NCI-H1930 (cell line): ENCODE measurements at places on chromosomes 2 and 18.

DNA sequence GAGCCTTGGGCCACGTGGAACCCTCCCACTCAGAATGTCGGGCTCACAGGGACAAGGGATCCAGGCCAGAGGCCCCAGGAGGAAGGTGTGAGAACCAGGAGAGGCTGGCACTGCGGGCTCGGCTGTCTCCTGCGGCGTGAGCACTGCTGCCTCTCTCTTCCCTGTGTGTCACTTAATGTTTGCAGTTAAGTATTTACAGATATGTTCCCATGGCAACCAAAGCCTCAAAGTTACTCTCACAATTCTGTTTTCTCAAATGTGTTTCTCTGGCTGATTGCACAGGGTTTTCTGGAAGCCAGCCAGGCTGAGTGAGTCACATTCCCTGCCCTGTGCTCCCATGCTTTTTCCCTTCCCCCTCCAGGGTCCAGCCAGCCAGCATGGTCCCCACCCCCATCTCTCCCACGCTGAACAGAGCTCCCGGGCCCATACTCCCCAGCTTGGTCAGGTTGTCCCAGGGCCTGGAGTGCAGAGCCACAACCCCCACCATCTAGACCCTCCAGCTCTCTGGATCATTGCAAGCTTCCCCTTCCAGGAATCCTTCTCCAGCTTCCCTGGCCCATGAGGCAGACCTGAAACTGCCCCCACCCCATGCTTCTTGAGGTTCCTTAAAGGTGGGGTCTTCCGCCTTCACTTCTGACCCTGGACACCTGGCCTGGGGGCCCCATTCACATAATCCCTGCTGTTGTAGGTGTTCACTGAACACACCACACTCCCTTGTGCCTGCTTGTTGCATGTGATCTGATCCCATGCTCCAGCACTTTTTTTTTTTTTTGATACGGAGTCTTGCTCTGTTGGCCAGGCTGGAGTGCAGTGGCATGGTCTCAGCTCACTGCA is 265.9 kb downstream of the CELF4 start:
- DNase-seq = peak; percentile 32

DNA sequence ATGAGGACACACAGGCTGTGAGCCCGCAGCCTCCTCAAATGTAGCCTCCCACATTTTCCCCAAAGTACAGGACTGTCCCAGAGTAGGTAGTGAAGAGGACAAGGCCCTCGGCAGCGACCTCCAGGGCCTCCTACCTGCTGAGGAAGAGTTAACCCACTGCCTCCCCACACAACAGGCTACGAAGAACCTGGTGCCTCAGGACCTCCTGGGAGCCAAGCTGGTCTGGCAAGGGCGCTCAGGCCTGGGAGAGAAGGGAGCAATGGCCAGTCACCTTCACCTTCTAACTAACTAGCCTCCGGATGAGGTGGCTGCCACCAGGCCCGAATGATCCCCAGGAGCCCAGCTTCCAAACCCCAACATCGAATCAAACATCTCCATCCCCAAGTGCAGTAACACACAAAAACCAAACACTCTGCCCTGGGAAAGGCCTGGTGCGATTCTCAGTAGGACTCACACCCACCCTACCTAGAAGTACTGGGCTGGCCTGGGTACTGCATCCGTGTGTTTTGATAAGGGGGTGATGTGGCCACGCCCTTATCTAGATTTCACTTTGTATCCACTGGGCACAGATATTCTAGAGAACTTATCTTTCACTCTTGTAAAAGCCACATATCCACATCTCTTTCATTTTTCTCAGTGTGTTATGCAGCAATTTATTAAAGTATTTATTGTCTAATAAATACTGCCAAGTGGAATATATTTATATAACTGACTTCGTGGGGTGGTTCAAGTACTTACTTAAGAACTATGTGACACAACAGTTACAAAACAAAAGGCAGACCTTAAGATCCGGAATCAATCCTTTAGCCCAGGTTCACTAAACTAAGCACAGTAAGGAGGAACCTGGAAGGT is 9.7 kb downstream of the ERFE start:
- DNase-seq = no peak

GRCh38 chr2:233185963-233186362 is 65.5 kb upstream of the ATG16L1 start:
- no peak for DNase-seq

- no peak for DNase-seq
Measured at GRCh38 chr2:119076713-119077112, 81.8 kb downstream of the C1QL2 start.

GRCh38 chr2:16368951-16369350 is 296.7 kb downstream of the CYRIA start:
- DNase-seq = no peak

DNA sequence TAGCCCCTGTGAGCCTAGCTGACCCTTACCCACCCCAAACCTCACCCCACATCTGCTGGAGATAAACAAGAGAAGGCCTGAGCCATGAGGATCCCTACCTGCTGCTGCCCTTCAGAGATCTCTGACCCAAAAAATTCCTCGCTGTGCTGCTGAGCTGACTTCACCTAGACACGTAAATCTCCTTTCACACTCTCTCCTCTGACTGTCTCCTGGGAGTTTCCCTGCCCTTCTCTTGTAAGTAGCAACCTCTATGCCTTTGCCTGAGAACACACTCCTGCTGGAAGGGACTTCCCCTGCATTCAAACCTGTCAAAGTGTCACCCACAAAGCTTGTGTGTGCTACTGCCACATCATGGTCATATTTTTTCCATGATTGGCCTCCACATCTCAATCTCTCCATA is 134.2 kb upstream of the NOL4 start:
- no peak for DNase-seq

GRCh38 chr2:5977477-5977876 is 285.3 kb downstream of the SOX11 start:
- DNase-seq = no peak

DNA sequence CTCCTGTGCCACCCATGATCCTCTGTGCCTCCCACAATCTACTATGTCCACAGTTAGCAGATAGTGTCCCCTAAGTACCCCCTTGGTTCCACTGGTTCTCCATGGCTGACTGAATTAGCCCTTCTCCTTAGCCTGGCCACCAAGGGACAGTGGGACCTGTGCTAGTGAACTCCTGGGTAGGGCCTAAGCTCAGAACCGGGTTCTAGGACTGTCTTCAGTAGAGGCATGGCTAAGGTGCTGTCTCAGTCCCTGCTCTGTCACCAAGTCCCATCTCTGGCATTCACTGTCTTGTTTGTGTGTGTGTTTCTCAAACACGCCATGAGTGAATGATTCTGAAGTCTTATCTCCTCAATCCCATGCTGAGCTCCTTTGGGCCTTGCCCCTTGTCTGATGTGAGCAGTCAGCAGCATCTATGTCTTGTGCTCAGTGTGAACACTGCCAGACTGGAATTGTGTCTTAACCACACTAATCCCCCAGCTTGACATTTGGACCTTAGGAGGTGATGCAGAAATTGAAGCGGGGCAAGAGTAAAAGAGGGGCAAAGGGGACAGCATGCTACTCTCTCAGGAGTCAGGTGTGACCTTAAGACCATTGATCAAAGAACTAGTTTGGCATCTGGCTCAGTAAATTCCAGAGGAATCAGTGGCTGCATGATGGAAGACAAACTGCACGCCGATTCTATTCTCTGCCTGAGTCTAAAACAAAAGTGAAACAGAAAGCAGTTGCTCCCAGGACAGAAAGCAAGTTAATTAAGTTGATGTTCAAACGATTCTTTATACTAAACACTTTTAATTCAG is 190.5 kb downstream of the ALPK2 start:
- DNase-seq = no peak

GRCh38 chr2:233989221-233989858 is 61.2 kb upstream of the SPP2 start:
- no peak for DNase-seq

GRCh38 chr2:30145826-30146336 is 926 bp upstream of the YPEL5 start:
- no peak for DNase-seq

- no peak for DNase-seq
Measured at GRCh38 chr2:42045848-42046748, 1.7 kb upstream of the PKDCC start.

GRCh38 chr2:167733747-167734146 is 513.6 kb downstream of the STK39 start:
- no peak for DNase-seq

DNA sequence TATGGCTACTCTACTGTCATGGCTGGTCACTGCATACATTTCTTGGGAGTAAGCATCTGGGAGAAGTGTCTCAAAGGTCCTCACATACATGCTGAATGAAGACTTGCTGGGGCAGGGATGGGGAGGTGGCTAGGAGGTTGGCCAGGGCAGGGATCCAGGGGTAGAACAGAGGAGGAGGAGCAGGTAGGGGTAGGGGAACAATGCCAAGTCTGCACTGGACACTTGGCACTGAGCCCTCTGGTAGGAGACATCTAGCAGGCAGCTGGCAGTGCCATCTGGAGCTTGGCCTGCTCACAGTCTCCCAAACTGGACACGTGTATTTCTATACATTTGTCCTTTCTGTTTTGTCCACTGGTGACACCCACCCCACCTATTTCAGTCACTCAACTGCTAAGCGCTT is 62.7 kb upstream of the REV1 start:
- DNase-seq = no peak

DNA sequence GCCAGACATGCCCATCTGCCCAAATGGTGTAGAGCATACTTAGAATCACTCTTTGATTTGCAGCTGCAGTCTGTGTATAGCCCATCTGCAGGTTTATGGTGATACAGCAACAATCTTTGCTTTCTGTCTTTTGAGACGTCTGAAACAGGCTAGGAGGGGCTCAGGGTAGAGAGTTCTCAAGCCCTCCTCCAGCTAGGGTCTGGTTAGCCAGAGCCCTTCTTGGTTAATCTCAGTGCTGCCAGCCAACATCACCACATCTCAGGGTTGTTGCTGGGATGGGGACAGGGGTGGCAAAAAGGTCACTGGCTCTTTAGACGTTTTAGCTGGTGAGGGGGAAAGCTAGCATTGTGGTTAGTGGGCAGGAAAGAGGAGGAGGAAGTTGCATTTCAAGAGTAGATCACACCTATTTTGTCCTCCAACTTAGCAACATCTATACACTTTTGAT is 136.6 kb upstream of the ACAA2 start:
- no peak for DNase-seq

DNA sequence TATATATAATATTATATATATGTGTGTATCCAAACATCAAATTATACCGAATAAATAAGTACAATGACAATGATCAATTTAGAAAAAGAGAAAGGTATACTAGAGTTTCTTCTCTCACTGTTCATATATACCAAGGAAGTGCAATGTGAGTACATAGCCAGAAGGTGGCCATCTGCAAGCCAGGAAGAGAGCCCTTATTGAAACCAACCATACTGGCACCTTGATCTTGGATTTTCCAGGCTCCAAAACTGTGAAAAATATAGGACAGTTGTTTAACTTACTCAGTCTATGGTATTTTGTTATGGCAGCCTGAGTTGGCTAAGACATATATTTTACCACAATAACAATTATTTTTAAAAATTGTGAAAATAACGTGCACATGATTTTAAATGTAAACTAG is 1490.2 kb upstream of the SLC39A10 start:
- DNase-seq = no peak

DNA sequence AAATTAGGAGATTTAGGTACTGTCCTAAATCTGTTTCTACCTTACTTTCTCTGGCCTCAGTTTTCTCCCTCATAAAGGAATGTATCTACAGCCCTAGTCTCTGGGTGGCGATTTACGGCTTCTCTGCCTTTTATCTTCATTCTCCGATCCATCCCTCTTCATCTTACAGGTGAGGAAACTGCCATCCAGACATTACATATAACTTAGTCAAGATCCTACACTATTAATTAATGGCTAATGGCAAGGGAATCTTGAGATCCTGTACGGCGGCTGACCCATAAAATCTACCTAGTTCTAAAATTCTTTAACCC is 386 bp upstream of the YIPF4 start:
- no peak for DNase-seq

- no peak for DNase-seq
Measured at GRCh38 chr2:233693963-233694362, 1.3 kb downstream of the UGT1A6 start.

DNA sequence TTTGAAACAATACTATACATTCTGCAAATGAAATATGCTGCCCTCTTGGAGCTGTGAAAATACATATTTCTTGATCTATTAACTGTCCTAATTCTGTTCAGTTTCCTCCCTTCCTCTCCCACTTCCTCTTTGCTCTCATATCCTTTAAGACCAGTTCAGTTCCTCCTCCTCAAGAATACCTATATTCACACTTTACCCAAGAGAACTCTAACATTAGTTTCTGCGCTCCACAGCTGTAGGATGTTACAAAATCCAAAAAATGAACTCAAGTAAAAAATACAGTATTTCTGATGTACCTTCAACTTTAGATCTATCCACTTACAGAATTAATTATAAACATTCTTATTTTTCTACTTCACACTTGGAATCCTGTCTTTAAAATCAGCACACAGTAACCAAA is 5.4 kb downstream of the ITSN2 start:
- DNase-seq = no peak

GRCh38 chr2:24576617-24577016 is 85.6 kb downstream of the NCOA1 start:
- DNase-seq = no peak

GRCh38 chr2:184558713-184559464 is 39.4 kb upstream of the ZNF804A start:
- DNase-seq = no peak

- no peak for DNase-seq
Measured at GRCh38 chr18:45349467-45349866, 265.8 kb upstream of the SLC14A2 start.

- DNase-seq = peak; percentile 4
Measured at GRCh38 chr2:25700221-25700660, 26.9 kb upstream of the DTNB start.

DNA sequence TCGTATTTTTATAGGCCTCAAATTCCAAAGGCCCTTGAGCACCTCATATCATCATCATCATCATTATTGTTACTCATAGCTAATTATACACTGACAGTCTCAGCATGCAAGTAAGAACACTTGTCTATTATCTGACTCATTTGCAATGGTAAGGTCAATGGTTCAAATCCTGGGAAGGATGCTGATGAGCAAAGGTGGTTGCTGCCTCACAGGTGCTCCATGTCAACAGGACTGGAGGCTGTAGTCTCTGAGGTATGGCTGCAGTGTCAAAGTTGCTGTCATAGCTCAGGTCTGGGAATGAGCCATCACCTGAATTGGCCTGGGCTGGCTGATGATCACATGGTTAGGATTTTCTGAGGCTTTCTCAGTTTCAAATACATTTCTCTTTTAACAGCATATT is 379.3 kb downstream of the BCL11A start:
- DNase-seq = no peak

- DNase-seq = no peak
Measured at GRCh38 chr2:69279931-69280681, 106.9 kb downstream of the GFPT1 start.

DNA sequence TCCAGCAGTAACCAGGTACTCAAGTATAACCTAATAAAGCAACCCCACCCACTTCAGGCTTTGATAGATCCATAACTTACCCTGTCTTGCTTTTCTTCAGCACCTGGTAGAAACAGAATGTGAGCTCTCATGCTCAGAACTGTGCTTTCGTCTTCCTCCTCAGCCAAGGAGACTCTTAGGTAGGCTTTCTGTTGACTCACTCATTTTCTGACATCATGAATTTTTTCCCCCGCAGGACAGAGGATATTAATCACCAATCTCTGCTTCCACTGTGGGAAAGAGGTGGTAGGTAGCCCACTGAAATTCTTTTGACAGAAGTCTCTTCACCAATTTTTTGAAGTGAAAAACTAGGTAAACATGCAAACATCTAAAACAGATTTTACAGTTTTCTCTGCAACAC is 241.2 kb upstream of the KCNJ3 start:
- no peak for DNase-seq

- no peak for DNase-seq
Measured at GRCh38 chr18:62720766-62721613, 5.6 kb downstream of the PHLPP1 start.

- DNase-seq = no peak
Measured at GRCh38 chr2:9751831-9752230, 91.4 kb upstream of the TAF1B start.

- DNase-seq = no peak
Measured at GRCh38 chr18:36392164-36392978, 94.9 kb downstream of the FHOD3 start.
